ENCODE measurements at places on chromosomes 12 and 14.
A peak's percentile ranks its signal among the peaks of the same experiment; 100 is the strongest.

DNA sequence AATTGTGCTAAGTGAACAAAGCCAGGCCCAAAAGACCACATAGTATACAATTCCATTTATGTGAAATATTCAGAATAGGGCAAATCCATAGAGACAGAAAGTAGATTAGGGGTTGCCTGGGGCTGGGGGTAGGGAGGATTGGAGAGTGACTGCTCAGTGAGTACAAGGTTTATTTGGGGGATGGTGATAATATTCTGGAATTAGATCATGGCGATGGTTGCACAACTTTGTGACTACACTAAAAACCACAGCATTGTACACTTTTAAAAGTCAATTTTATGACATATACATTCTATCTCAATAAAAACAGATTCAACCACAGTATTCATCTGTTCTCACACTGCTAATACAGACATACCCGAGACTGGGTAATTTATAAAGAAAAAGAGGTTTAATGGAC is 68.7 kb upstream of the MAP1LC3B2 start:
- no peak for DNase-seq

DNA sequence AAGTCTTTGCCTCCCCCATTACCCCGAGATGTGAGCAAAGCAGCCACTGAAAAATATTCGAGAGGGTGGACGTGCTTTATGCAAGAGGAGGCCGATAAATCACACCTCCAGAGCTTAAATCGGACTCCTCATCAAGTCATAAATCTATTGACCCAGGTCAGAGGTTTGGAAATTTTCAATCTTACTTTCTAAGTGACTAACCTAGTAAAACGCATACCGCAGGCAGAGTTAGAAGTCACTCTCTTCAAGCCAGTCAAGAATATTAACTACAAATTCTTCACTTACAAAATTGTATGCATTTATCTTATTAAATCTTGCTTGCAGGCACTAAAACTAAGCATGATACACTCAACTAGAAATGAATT is 34.9 kb downstream of the GPHB5 start:
- no peak for DNase-seq

DNA sequence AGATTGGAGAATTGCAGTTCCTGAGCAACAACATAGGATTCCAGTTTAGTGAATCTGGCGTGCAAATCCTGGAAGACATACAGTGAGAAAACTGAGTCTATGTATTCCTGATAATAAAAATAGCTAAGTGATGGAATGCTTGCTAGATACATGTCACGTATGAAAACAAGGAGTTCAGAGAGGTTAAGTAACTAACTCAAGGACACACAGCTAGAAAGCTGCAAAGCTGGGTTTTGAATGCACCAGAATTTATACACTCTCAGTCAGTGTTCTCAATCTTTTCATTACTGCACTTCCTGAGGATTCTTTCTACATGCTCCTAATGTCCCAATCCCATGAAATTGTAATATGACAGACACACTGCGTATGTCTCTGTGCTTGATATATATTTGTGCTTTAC is 35.3 kb downstream of the TBX3 start:
- no peak for DNase-seq

GRCh38 chr12:3489057-3489456 is 1.9 kb upstream of the PRMT8 start:
- no peak for DNase-seq

- peak; percentile 50 for DNase-seq
Measured at GRCh38 chr12:188910-189621, 24.9 kb downstream of the SLC6A12 start.

DNA sequence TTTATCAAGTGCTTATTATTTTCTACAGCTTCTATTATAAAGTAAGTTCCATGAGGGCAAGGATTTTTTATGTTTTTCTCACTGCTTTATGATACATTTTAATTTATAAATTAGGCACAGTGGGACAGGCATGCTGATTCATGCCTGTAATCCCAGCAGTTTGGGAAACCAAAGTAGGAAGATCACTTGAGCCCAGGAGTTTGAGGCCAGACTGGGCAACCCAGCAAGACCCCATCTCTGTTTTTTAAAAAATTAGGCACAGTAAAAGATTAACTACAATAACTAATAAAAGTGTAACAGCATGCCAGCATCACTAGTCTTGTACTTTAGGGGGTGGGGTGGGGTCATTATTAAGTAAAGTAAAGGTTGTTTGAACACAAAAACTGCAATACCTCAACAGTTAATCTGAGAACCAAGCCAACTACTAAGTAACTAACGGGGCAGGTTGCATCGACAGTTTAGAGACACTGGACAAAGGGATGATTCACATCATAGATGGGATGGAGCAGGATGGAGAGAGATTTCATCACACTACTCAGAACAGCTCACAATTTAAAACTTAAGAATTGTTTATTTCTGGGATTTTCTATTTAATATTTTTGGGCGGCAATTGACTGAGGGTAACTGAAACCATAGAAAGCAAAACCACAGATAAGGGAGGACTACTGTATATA is 119.5 kb downstream of the PLEKHA5 start:
- DNase-seq = no peak

GRCh38 chr14:74502236-74503019 is 8.9 kb downstream of the ISCA2 start:
- DNase-seq = no peak

DNA sequence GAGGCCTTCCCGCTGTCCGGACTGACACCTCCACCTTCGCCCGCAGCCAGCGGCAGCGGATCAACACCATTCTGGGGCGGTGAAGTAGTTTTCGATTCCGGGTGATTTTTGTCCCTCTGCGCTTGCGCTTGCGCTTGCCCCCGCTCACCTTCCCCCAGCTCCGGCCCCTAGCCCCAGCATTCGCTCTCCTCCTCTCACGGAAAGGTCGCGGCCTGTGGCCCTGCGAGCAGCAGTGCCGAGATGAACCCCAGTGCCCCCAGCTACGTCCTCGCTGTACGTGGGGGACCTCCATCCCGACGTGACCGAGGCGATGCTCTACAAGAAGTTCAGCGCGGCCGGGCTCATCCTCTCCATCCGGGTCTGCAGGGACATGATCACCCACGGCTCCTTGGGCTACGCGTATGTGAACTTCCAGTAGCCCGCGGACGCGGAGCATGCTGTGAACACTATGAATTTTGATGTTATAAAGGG is 22.7 kb upstream of the SRGAP1 start:
- DNase-seq = no peak

GRCh38 chr12:68806488-68807237 is 1.3 kb upstream of the MDM2 start:
- no peak for DNase-seq

GRCh38 chr14:85037411-85037810 is 492.5 kb upstream of the FLRT2 start:
- DNase-seq = no peak

GRCh38 chr14:75579338-75579864 is 981 bp downstream of the FLVCR2 start:
- no peak for DNase-seq

DNA sequence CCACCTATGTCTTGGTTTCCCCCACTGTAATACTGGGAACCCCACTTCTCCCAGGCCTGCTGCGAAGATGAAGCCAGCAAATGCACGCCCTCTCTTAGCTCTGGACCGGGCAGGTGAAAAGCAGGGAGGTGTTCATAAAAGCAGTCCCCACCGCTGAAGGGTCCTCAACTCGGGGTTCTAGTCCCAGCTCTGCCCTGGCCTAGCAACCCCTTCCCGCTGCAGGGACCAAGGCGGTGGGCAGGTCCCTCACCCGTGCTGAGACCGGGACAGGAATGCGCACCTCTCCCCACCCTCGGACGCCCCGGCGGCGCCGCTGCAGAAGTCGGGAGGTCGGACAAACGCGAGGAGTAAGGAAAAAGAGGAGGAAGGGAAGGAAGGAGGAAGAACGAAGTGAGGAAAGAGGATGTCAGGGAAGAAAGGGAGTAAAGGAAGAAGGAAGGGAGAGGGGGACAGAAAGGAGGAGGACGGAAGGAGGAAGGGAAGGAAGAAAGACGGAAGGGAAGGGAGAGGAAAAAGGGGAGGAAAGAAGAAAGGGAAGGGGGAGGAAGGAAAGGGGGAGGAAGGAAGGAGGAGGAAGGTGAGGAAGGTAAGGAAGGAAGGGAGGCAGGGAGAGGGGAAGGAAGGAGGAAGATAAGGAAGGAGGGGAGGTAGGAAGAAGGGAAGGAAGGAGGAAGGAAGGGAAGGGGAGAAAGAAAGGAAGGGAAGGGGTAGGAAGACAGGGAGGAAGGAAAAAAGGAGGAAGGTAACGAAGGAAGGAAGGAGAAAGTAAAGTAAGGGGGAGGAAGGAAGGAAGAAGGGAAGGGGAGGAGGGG is 701 bp downstream of the SPRING1 start:
- DNase-seq = no peak

DNA sequence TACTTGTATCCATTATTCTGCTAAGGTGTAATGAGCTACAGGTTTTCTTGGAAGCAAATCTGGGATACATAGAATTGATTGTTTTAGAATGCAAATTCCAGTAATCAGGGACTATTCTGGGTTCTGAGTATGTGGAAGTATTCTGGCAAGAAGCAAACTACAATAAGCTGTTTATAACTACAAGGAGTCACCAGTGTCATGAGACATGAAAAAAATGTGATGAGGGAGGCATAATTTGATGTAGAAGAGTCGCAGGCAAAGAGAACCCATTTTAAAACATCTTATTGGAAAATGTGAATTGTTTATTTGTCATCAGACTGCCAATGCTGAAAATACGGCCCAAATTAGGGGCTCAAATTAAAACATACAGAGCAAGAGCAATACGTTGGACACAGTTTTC is 321.8 kb upstream of the E2F7 start:
- no peak for DNase-seq

GRCh38 chr14:69505338-69506240 is 21.1 kb downstream of the PLEKHD1 start:
- no peak for DNase-seq

DNA sequence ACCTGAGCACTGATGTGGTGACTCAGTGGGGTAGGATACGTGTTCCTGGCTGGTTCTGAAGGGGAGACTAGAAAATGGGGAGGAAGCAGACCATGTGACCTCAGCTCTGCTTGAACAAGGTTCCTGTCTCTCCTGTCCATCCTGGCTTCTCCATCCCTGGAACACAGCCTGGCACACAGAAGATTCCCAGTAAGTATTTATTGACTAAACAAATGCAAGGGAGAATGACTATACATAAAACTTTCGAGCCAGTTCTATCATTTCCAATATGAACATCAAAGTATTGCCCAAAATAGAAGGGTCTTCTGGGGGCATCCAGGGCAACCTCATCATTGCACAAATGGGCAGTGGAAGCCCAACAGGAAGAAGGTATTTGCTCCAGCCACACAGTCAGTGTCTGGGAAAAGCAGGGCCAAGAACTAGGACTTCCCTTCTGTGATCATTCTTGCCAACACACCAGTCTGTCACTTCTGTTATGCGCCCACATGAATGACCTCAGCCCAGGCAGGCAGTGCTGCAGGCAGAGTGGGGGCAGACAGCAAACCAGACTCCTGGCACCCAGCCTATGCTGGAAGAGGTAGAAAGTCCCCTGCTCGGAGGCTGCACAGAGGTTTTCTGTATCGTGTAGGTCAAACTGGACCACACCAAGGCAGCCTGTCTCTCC is 5.6 kb upstream of the SERPINA9 start:
- DNase-seq = no peak

DNA sequence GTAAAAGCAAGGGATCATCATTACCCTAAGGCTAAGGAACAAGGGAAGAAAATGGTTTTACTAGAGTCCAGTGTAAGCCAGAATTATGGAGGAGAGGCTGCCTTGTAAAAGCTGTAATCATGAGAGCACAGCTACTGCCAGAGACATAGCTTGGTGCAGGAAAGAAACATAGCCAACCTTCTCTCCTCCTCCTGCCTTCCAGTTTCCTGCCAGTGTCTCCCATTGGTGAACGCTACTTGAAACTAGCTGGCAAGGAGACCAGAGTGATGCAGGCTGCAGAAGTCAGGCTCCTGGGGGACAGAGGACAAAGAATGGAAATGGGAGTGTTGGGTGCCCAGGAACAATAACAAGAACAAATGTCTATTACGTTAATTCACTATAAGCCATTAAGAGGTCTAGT is 158.5 kb downstream of the NELL2 start:
- DNase-seq = no peak

DNA sequence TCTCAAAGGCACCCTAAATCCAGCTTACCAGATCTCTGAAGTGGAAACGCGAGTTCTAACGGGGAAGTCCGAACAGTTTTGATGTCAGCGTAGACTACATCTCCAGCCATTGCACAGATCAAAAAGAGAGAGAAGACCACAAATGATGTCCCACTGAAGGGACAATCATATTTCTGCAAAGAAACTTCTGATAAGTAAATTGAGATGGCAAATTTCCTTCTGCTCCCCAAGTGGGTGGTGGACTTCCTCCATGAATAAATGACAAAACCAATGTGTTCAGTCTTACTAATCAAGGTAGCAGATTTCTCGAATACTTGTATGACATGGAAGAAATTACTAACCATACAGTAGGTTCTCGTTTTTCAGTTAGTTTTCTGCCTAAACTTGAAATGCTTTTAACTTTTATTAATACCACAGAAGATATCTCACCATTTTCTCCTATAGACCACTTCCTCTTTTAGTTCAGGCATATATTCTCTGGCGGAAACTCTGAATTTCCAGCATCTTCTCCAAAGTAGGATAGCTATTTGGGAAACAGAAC is at the start of gene CLECL1:
CLECL1 (minus strand) TSS at position 177 of the 541 bp plus-strand sequence.
- DNase-seq = no peak

GRCh38 chr12:11832093-11832492 is 182.6 kb downstream of the ETV6 start:
- no peak for DNase-seq

DNA sequence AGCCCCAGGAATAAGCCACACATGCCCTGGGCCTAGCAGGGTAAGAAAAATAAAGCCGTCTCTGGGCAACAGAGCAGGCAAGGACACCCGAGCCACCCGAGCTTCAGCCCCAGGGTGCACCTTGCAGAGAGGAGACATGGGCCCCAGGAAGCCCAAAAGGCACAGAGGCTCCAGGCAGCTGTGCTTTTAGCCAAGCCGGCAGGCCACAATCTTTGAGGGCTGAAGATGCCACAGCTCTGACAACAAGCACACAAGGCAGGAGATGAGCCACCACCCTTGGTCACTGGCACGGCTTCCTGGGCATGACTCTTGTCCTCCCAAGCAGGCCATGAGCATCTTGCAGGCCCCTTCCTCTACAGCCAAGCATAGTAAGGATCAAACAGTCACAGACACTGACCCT is 86.3 kb downstream of the ITPK1 start:
- no peak for DNase-seq

DNA sequence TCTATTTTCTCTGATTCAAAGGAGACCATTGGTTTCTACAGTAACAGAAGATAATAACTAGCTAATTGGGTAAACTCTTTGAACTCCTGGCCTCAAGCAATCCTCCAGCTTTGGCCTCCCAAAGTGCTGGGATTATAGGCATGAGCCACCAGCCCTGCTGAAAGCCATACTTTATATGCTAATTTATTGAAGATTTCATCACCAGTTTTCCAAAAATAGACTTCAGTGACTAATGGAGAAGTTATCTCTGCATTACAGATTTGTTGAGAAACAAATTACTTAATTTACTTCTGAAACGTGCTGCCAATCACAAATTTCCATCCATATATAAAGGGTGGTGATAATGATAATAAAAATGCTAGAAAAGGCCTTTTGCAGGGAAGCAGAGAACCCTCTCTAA is 1758.1 kb upstream of the SEL1L start:
- no peak for DNase-seq

Measured in renal cortex interstitium (tissue), 15 donors.